ENCODE measurements at places on chromosomes 11 and 22. TPM values are rescaled to one million over a fixed set of nuclear protein-coding genes. Genes with fewer than 3 reads are reported as not detected.
A peak's percentile ranks its signal among the peaks of the same experiment; 100 is the strongest.

DNA sequence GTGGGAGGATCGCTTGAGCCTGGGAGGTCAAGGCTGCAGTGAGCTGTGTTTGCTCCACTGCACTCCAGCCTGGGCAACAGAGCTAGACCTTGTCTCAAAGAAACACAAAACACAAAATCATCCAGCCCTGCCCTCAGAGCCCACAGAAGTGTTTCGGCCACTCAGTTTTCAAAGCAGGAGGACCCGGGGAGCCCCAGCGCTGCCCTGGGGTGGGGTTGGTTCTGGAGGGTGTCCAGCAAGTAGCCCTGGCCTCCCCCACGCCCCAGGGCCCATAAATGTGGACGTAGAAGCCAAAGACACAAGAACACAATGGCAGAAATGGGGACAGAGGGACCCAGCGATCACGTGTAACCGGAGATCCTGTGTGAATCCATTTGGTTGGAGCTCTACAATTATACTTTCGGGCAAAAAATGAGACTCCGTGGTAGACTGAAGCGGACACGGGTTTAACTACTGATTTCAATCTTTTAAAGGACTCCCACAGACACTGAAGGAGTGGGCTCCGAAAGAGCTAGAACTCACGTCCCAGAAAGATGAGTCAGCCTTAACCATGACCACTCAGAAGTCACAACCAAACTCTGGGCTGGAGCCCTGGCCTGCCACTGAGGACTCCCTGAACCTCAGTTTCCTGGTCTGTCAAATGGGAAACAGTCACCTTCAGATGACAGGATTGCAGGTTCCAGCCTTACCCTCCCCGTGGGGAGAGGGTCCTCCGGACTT lies 9.0 kb upstream of the CYTH4 start:
- peaks cover 13% of the 10 kb centered on the region for H3K27me3 ChIP-seq
- peaks cover 2% of the 10 kb centered on the region for H3K36me3 ChIP-seq
- DNase-seq: no peak
- no peak overlapping the region for H3K27ac ChIP-seq

DNA sequence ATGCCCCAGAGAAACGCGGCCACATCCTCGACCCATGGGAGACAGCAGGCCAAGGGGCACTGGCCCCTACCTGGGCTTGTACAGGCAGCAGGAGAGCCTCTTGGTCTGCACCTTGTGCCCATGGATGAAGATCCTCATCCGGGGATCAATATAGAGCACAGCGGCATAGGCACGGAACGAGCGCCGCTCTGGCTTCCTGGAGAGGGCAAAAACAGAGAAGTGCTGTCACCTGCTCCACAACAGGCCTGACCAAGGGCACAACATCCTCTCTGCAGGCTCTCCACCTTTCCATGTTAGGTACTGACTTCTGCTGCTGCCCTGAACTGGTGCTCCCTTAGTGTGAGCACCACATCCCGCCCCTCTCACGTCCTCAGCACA lies 27.2 kb downstream of the MORC2 start:
- H3K36me3 ChIP-seq: peaks cover 85% of the 10 kb centered on the region
- H3K27ac ChIP-seq: peak overlapping the region; percentile 94

- no peak overlapping the region for H3K27ac ChIP-seq
- no peak for DNase-seq
Observed at GRCh38 chr11:60919320-60919719, 4.9 kb upstream of the TMEM132A start.

DNA sequence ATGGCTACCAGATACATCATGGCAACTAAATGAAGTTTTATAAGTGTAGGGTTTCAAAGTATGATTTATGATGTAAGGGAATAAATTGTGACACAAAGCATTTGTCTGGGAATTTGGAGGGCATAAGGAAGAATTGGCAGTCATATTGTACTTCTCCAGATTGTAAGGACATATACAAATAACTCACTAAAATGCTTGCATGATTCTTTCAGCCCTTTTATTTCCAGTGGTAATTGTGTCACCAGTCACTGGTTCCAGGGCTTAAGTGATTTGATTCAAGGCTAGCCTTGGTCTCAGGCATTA lies 299.4 kb upstream of the ANO5 start:
- no peak overlapping the region for H3K27ac ChIP-seq
- no peak overlapping the region for H3K4me3 ChIP-seq
- DNase-seq: no peak
- H3K4me1 ChIP-seq: no peaks in the 10 kb centered on the region
- no peaks in the 10 kb centered on the region for H3K36me3 ChIP-seq

- H3K4me1 ChIP-seq: no peaks in the 10 kb centered on the region
- no peak for DNase-seq
- no peaks in the 10 kb centered on the region for H3K27me3 ChIP-seq
- no peak overlapping the region for H3K27ac ChIP-seq
- no peak overlapping the region for H3K4me3 ChIP-seq
Observed at GRCh38 chr11:118799372-118799771, 8.4 kb upstream of the DDX6 start.

The SPDYC gene
- not detected for total RNA-seq

The SCN2B gene
- not detected for total RNA-seq

DNA sequence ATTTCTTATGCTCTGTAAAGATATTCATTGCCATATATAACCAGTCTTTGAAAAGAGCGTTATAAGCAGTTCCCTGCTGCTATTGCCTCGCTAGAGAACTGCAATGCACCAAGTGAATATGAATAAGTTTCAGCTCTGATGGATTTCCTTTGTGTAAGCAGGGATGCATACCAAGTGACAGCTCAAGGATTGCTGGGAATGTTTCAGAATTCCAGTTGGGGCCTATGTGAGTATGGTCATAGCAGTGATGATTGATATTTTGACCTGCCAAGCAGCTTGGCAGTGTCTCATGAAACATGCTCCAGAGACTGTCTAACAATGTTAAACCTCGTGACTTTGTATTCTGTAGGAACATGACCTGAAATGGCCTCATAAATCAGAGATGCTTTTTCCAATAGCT lies 312.6 kb downstream of the C11orf87 start:
- no peak overlapping the region for H3K27ac ChIP-seq
- H3K4me1 ChIP-seq: no peaks in the 10 kb centered on the region
- H3K36me3 ChIP-seq: no peaks in the 10 kb centered on the region
- no peak for DNase-seq
- H3K27me3 ChIP-seq: peaks cover 5% of the 10 kb centered on the region

DNA sequence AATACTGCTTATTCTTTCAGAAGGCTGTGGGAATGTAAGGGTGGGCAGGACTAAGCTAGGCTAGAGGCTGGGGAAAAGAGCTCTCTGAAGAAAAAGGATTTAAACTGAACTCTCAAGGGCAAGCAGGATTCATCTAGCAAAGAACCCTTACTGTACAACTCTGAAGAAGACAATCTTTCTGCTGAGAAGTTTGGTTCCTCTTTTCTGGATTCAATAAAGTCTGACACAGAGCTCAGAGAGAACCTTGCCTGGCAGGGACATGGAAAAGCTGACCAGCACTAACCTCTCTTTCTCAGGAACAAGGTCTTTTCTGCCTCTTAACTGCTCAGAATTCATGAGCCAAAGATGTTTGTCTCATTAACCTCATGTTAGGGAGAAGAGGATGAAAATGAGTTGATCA lies 388.4 kb upstream of the DDI1 start:
- H3K4me1 ChIP-seq: no peaks in the 10 kb centered on the region
- no peaks in the 10 kb centered on the region for H3K27me3 ChIP-seq
- no peaks in the 10 kb centered on the region for H3K36me3 ChIP-seq
- no peak overlapping the region for H3K4me3 ChIP-seq

DNA sequence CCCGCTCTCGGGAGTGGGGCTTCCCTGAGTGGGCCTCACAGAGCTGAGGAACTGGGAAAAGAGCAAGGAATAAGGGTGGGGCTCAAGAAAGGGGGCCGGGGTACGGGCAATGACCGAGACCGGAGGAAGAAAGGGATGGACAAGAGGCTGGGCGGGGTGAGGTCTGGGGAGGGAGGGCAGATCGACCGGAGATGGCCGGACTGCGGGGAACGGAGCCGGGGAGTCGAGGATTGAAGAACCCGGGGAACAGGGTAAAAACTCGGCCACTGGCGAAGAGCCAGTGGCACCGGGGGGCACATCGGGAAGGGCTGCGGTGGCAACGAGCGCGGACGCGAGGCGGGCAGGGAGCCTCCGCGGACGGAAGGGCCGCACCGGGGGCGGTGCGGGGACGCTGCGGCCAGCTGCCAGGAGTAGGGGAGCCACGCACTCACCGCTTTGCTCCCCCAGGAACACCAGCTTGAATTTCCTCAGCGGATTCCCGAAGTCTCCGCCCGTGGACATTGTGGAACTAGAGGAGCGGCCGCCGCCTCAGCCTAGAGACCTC lies 667 bp downstream of the RAB6A start:
- H3K4me1 ChIP-seq: peaks cover 30% of the 10 kb centered on the region
- peak overlapping the region; percentile 86 for H3K4me3 ChIP-seq
- peaks cover 13% of the 10 kb centered on the region for H3K36me3 ChIP-seq
- peaks cover under 1% of the 10 kb centered on the region for H3K27me3 ChIP-seq
- peak overlapping the region; percentile 89 for H3K27ac ChIP-seq

The CDK2AP2 gene
- 117 TPM for total RNA-seq

The HTR3A gene
- not detected for total RNA-seq

- no peak for DNase-seq
- H3K4me1 ChIP-seq: peaks cover 5% of the 10 kb centered on the region
- no peaks in the 10 kb centered on the region for H3K36me3 ChIP-seq
- no peak overlapping the region for H3K27ac ChIP-seq
Observed at GRCh38 chr11:35907648-35908431, 36.0 kb upstream of the LDLRAD3 start.

GRCh38 chr22:23356094-23356493 lies 175.8 kb downstream of the BCR start:
- peaks cover 6% of the 10 kb centered on the region for H3K4me1 ChIP-seq
- H3K36me3 ChIP-seq: no peaks in the 10 kb centered on the region
- no peak overlapping the region for H3K27ac ChIP-seq
- no peak for DNase-seq

DNA sequence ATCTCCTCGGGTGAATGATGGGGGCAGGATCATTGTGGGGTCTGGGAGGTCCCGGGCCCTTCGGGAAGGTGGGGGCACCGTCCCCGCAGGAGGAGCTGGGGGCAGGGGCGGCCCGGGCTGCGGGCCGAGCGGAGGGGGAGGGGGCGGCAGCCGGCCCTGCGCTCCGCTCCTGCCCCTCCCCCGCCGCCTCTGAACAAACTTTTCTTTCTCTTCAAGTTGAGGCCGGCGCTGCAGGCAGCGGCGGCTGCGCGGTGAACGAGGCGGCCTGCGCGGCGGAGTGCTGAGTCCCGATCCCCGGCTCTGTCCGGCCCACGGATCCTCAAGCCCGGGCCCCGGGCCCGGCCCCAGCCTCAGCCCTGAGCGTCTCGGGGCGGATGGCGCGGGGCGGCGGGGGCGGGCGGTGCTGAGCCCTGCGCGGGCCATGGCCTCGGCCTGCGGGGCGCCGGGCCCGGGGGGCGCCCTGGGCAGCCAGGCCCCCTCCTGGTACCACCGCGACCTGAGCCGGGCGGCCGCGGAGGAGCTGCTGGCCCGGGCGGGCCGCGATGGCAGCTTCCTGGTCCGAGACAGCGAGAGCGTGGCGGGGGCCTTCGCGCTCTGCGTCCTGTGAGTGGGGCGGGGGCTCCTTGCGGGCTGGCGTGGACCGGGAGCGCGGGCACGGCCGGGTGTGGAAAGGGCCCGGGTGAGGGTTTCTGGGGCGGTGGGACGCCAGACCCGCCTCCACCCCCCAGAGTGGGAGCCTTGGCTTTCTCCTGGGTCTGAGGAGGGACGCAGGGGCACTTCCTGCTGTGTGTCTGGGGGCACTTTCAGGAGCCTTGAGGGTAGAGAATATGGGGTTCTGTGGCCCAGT lies at the start of gene INPPL1:
TSS of gene INPPL1 (plus strand) at position 204 of the 847 bp plus-strand sequence. CDS start at position 422, 218 bp downstream.
- H3K36me3 ChIP-seq: peaks cover 4% of the 10 kb centered on the region
- peaks cover 30% of the 10 kb centered on the region for H3K4me1 ChIP-seq
- peak; percentile 39 for DNase-seq
- H3K27ac ChIP-seq: peak within 1 kb of the TSS; percentile 97
- H3K4me3 ChIP-seq: peak within 1 kb of the TSS; percentile 96

GRCh38 chr22:39003165-39003638 lies 10.9 kb upstream of the APOBEC3C start:
- peaks cover 6% of the 10 kb centered on the region for H3K27me3 ChIP-seq
- peak overlapping the region; percentile 41 for H3K27ac ChIP-seq
- H3K4me3 ChIP-seq: no peak overlapping the region
- H3K4me1 ChIP-seq: peaks cover 14% of the 10 kb centered on the region
- no peaks in the 10 kb centered on the region for H3K36me3 ChIP-seq
- peak; percentile 80 for DNase-seq

The KDM4E gene
- total RNA-seq: not detected

GRCh38 chr11:7696424-7696823 lies 9.9 kb downstream of the OVCH2 start:
- DNase-seq: no peak
- H3K36me3 ChIP-seq: no peaks in the 10 kb centered on the region
- H3K4me3 ChIP-seq: no peak overlapping the region
- no peak overlapping the region for H3K27ac ChIP-seq

The H19 gene
- total RNA-seq: not detected

- H3K4me3 ChIP-seq: no peak overlapping the region
- no peaks in the 10 kb centered on the region for H3K4me1 ChIP-seq
- no peaks in the 10 kb centered on the region for H3K36me3 ChIP-seq
Observed at GRCh38 chr11:2673250-2673610, 26.6 kb downstream of the KCNQ1OT1 start.

GRCh38 chr22:17569971-17570511 lies 6.7 kb downstream of the SLC25A18 start:
- no peak for DNase-seq
- H3K36me3 ChIP-seq: no peaks in the 10 kb centered on the region
- H3K27ac ChIP-seq: no peak overlapping the region
- no peak overlapping the region for H3K4me3 ChIP-seq

- no peak overlapping the region for H3K4me3 ChIP-seq
- H3K27ac ChIP-seq: peak overlapping the region; percentile 84
- peaks cover 21% of the 10 kb centered on the region for H3K4me1 ChIP-seq
- no peaks in the 10 kb centered on the region for H3K27me3 ChIP-seq
Observed at GRCh38 chr11:72411623-72412419, 22.5 kb downstream of the CLPB start.

DNA sequence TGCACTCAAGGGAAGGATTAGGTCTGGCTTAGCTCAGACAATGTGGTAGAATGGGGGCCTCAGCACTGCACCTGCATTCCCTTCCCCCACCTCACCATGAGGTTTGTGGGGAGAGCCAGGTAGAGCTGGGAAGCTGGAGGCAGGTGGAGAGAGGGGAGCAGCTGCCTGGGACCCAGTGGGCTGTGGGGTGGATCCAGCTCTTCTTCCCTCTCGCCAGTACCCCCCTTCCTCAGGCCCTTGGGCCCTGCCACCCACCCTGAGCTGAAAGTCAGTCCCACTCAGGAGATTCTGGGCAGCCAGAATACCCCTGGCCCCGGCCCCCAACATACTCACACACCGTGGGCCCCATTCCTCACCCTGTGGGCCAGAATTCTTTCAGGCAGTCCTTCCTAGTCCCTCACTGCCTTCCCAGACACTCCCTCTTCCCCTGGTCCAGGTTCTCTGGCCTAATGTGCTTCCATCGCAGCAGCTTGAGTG lies 3.1 kb upstream of the POLD4 start:
- peaks cover 15% of the 10 kb centered on the region for H3K27me3 ChIP-seq
- H3K27ac ChIP-seq: peak overlapping the region; percentile 79
- DNase-seq: no peak
- H3K4me1 ChIP-seq: peaks cover 30% of the 10 kb centered on the region
- H3K4me3 ChIP-seq: peak overlapping the region; percentile 28

The SPI1 gene
- not detected for total RNA-seq

The XKR3 gene
- total RNA-seq: not detected

The FAM111B gene
- 106 TPM for total RNA-seq

- H3K36me3 ChIP-seq: peaks cover 3% of the 10 kb centered on the region
- DNase-seq: no peak
- H3K27me3 ChIP-seq: no peaks in the 10 kb centered on the region
Observed at GRCh38 chr22:21947040-21948014, 5.3 kb downstream of the PPM1F start.

GRCh38 chr11:131235328-131236298 lies 134.8 kb upstream of the NTM start:
- H3K27ac ChIP-seq: no peak overlapping the region
- H3K4me3 ChIP-seq: no peak overlapping the region
- DNase-seq: no peak

- H3K4me3 ChIP-seq: no peak overlapping the region
- peaks cover 2% of the 10 kb centered on the region for H3K36me3 ChIP-seq
- peak overlapping the region; percentile 74 for H3K27ac ChIP-seq
Observed at GRCh38 chr22:21942407-21943343, 10.0 kb downstream of the PPM1F start.
